Vagina (tissue), 2 donors: ENCODE measurements at places on chromosomes 12 and 14.

DNA sequence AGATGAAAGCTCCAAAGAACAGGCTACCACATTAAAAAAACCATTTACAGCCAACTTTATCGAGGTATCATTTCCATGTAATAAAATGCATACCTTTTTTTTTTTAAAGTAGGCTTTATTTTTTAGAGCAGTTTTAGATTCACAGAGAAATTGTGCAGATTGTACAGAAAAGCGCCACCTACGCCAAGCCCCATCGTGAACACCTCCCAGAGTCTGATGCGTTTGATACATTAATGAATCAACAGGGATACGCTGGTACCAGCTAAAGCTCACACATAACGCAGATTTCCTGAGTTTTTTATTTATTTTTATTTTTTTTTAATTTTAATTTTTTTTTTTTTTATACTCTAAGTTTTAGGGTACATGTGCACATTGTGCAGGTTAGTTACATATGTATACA is 129.9 kb downstream of the KIF26A start:
- no peak for DNase-seq

- DNase-seq: no peak
These were observed 216.5 kb upstream of the BTG1 start for GRCh38 chr12:92362126-92362525.

DNA sequence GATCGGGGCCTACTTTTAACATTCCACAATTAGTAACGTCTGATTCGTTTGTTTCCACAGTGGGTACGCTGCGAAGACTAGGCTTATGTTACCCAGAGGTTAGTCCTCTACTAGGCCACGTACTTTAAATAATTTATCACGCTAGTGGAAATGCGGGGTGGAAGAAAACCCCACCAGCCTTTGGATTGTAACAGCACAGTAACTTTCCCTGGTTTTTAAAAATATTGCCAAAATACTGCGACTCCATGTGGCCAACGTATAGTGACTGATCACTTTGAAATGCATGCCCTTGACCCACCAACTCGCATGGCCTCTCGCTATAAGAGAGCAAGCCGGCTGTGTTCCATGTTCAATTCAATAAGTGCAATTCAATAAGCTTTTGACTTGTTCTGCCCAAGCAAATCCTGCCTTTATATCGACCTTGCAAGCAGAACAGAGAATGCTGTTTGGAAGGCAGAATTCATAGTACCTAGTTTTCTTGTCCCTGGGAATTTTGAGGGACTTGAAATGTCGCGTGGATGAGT is 882 bp upstream of the GTF2A1 start:
- no peak for DNase-seq

- DNase-seq: no peak
These were observed 49.9 kb downstream of the HELB start for GRCh38 chr12:66352197-66352596.

GRCh38 chr12:3016191-3016590 is 57.0 kb downstream of the TEAD4 start:
- no peak for DNase-seq

DNA sequence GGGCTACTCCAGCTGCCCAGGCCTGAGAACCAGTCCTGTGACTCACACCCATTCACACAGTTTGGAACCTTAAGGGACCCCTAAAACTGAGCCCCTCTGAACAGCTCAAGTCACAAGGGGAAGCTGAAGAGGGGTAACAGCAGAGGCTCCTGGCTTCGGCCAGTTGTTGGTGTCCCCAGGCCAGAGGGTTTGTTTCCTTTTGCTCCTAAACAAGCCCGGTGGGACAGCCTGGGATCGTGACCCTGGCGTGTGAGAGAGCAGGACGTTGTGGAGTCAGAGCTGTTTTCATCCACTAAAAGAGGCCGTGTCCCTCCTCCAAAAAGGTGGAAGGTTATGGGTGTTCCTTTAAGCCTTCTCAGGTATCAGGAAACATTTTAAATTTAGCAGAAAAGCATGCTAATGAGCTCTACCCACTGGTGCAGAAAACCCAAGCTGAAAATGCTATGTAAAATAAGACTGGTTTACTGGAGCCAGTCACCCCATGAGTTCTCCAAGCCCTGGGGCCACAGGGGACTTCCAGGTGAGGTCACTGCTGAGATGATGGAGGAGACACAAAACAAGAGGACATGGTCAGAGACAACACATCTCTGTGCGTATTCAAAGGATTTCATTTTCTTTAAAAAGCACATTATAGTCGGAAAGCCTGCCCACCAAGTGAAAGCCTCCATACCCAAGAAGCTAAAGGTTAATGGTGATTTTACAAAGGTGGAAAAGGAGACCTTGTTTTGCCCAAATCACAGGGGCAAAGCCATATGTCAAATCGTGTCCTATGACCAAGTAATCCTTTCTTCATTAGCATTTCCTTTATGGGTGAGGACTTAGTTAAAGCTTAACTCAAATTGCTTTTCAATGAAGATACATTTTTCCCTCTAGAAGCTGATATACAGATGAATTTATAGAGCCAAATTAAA is 14.1 kb downstream of the PRKAB1 start:
- no peak for DNase-seq

GRCh38 chr12:31008961-31009840 is 64.5 kb upstream of the DDX11 start:
- no peak for DNase-seq

GRCh38 chr12:6463216-6463615 is 7.3 kb downstream of the VAMP1 start:
- DNase-seq: no peak

- no peak for DNase-seq
These were observed 27.4 kb downstream of the FAM234B start for GRCh38 chr12:13071305-13072280.

- no peak for DNase-seq
These were observed 24.8 kb downstream of the CLECL1 start for GRCh38 chr12:9707864-9708808.

GRCh38 chr14:94312481-94313246 is 10.5 kb downstream of the SERPINA6 start:
- no peak for DNase-seq
